ENCODE measurements at places on chromosomes 12 and 14.
A peak's percentile ranks its signal among the peaks of the same experiment; 100 is the strongest.

DNA sequence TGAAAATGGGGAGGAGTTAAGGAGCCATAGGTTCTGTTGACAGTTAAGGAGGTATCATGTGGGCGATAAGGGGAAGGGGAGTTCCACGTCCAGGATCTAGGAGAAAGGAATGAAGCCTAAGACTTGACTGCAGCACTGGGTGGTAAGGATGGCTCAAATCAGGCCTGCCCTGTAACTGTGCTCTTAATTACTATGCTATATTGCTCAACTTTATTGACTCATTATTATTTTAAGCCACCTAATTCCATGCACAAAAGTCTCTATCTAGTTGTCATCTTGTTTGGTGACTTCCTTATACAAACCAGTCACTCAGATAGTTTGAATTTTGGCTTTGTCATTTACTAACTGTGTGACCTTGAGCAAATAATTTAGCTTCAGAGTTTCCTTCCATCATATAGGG is 242.1 kb upstream of the ARHGAP5 start:
- DNase-seq = no peak

DNA sequence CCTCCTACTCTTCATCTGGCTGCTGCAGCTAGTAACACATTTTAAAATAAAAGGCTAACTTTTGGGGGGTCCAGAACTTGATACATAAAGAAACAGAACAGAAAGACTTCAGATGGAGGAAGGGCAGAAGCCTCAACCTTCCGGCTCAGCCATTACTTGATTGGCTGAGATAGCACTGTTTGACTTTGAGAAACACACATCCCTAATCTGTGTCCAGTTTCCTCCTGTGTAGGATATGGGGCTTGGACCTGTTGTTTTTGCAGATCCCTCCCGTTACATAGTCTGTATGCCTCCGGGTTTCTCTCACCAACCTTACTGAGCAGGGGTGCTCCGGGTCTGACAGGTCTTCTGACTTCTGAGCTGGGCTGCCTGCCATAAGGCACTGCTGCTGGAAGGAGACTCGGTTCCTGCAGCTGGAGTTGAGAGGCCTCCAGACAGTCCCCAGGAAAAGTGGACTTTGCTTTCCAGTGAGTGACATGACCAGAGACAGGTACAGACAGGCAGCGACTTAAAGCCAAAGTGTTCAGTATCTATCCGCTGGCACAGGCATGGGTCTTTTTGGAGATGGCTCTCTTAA is 8.3 kb upstream of the ZNF641 start:
- no peak for DNase-seq

GRCh38 chr14:70697701-70698100 is 56.0 kb downstream of the TTC9 start:
- DNase-seq = no peak

DNA sequence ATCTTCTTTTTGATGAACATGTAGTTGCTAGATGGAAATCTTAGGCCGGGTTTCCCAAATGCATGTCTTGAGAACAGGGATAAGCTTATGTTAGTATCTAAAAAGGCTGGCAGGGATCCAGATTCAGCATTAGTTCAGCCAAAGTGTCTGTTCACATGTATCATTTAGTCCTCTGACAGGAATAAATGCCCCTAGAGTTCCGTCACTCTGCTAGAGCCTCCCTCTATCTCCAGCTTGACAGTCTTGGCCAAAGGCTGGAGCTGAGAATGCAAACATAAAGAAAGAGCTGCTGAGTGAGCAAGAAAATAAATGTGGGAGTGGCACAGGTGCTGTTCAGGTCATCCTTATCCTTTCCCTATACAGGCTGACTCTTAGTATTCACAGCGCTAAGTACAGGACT is 13.8 kb upstream of the NELL2 start:
- DNase-seq = no peak

- DNase-seq = no peak
Measured at GRCh38 chr14:102221026-102221425, 81.3 kb downstream of the WDR20 start.

DNA sequence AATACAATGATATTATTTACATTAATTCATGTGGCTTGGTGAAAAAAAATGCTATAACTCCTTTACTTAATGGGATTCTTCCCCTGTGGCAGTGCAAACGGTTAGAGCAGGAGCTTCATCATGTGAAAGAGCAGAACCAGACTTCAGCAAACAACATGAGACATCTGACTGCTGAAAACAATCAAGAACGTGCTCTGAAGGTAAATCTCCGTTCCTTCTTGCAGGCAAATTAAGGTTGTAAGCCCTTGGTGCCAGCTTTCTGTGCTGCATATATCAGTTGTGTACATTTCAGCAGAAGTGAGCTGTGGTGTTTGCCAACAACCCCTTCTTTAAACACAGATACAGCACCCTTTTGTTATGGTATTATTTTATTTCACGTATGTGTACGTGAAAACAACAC is 171.7 kb downstream of the MIPOL1 start:
- DNase-seq = no peak

DNA sequence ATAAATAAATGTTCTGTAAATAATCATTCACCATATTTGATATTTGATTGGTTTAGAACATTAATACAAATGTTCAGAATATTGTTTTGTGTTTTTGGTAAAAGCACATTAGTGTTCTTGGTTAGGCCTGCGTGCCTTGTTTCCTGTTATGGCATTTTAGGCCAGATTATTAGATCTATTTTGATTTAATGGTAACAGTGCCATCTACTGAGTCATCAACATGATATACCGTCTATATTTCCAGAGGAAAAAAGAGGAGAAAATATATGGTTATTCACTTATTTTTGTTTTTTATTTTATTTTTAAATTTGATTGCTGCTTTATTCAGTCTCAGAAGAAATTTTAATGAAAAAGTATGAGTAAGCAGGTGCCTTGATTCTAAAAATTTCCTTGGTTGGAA is 60.3 kb downstream of the GPHN start:
- DNase-seq = no peak

DNA sequence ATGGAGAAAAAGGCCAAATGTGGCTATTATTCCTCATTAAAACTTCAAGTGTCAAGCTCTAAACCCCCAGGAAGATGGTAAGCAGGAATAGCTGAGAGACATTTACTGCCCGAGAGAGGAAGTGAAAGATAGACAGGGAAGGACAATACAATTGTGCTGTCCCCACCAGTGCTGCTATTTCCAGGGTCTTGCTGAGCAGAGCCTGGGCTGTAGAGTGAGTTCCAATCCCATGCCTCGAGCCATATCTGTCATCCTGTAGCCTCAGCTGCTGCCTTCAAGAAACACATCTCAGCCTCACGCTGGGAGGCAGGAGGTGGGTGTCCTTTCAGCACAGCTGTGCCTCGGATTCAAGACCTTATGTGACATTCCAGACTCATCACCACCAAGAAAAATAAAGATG is 114.0 kb downstream of the RPAP3 start:
- DNase-seq = no peak

- DNase-seq = no peak
Measured at GRCh38 chr14:102280376-102280962, 24.5 kb downstream of the MOK start.

GRCh38 chr12:121483949-121484348 is 84.0 kb downstream of the RNF34 start:
- no peak for DNase-seq

GRCh38 chr14:90111895-90112534 is 50.2 kb downstream of the KCNK13 start:
- DNase-seq = no peak

- peak; percentile 79 for DNase-seq
Measured at GRCh38 chr12:106585521-106586277, 2.9 kb downstream of the RFX4 start.

GRCh38 chr12:57309420-57309819 is 58.4 kb upstream of the STAC3 start:
- no peak for DNase-seq

GRCh38 chr12:7207866-7208625 is 18.6 kb downstream of the PEX5 start:
- DNase-seq = no peak

DNA sequence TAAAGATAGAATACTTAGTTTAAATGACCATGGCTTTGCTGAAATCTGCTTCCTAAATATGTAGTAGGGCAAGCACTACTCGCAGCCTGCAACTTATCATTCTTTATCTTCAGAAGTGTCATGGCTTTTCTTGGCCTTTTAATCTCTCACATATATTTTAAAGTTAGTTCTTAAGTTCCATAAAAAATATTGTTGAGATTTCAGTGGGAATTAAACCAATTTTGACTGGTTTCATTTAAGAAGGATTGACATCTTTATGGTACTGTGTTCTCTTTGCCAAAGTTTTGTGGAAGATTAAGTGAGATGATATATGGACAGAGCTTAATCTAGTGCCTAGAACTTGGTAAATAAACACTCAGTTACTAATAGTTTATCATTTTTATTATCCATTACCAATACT is 56.7 kb downstream of the KIAA0586 start:
- DNase-seq = no peak

DNA sequence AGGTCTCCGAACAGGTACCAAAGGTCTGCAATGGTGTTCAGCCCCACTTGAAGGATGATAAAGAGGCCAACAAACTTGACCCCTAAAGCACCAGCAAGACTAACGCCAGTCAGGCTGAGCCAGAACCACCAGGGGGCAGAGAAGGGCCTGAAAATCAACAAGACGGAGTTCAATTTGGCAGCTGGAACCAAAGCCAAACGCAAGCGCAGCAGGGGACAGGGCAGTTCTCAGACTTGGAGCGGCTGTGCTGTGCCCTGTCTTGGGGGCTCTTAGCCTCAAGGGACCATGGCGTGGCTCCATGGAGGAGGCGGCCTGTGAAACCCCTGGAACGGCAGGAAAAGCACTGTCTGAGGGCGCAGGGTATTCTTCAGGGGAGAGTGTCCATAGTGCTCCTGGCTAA is 19.6 kb downstream of the POMT2 start:
- DNase-seq = no peak

DNA sequence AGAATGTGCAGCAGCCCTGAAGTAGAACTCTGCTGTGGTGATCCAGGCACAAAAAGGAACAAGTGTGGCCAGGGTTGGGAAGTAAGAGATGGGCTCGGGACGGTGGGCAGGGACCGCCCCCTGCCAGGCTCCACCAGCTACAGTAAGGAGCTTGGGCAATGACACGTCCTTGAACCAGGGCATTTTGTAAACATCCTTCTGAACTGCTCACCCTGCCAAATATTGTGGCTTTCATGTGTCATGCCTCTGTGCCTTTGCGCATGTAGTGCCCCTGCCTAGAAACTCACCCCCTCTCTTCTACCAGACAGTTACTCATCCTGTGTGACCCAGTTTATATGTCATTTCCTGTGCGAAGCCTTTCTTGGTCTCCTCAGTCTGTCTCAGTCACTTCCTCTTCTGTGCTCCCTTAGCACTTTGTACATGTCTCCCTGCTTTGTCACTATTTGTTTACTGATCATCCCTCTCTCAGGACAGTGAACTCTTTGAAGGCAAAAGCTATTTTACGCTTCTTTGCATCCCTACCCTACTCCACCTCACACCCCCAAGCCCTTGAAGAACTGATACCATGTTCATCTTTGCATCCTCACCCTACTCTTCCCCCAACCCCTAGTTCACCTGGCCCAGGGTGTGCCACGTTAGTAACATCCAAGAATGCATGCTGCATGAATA is 108.9 kb upstream of the PLEKHG7 start:
- peak; percentile 77 for DNase-seq

GRCh38 chr14:21191261-21191808 is 35.5 kb upstream of the OR5AU1 start:
- no peak for DNase-seq

- no peak for DNase-seq
Measured at GRCh38 chr12:78331753-78332152, 501.1 kb downstream of the NAV3 start.

DNA sequence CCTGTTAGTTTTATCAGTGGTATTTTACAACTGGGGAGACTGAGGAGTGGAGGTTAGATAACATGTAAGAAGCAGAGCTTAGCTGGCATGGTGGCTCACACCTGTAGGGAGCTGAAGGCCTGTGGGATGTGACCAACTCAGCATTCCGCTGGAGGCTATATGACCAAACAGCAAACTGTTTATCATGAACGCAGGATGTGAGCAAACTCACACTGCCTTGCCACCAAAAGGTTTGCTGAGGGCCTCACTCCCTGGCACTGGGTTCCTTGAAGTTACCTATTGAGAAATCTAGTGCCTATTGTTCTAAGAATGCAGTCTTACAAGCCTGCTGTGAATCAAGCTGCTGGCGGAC is 23.4 kb downstream of the JKAMP start:
- DNase-seq = no peak

DNA sequence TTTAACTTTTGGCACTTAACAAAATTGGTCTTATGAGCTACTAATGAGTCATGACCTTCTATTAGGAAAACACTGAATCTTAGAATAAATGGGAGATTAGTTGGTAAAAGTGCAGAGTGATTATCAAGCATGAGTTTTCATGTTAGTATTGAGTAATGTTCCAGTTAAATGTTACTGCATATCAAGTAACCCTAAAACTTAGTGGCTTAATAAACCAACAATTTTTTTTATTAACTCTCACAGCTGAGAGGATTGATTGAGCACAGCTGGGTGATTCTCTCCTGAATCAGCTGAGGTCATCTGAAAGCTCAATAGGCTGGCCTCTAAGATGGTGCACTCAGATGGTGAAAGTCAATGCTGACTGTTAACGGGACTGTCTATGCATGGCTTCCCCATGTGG is 248.6 kb downstream of the BCL11B start:
- DNase-seq = no peak

- DNase-seq = no peak
Measured at GRCh38 chr12:15852383-15852782, 29.8 kb upstream of the STRAP start.

GRCh38 chr14:88323086-88323522 is at the start of gene KCNK10:
TSS of gene KCNK10 (minus strand) at chr14:88323269. CDS start at chr14:88322798, 471 bp downstream.
- DNase-seq = no peak

DNA sequence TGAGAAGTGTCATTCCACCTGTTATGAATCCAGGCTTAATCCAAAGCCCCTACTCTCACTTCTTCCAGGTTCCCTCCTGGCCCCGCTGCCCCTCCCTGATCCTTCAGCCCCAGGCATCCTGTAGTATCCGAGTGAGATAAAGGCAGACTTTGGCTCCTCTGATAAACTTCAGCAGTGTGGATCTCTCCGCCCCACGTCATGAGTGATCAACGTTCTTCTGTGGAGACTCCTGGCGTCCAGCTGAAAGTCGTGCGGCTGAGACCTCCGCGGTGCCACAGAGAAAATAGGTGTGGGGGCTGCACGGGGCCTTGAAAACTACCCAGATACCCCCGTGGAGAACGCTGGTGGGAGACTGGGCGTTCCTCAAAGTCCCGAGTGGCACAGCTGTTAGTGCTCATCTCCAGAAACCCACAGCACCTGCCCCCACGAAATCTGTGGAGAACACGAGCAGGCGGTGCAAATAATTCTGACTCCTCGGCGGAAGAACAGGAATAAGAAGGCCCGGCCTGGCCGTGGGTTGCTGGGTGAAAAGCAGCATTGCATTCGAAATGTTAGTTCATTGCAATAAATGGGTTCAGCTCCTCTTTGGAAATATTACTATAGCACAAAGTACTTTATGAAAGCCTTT is 180.0 kb upstream of the RGS6 start:
- no peak for DNase-seq

GRCh38 chr12:49160399-49160798 is 28.5 kb downstream of the TUBA1A start:
- DNase-seq = no peak

DNA sequence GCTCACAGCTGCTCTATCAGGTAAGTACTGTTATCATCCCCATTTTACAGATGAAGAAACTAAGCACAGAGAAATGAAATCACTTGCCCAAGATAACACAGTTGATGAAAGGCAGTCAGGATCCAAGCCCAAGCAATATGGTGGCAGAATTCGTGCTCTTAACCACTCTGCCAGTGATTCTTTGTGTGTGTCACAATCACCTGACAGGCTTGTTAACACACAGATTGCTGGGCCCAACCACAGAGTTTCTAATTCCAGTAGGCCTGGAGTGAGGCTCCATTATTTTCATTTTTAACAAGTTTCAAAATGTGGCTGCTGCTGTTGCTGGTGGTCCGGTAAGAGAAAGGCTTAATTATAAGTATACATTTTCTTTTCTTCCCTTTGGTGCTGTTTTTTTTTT is 134.2 kb downstream of the TGFB3 start:
- no peak for DNase-seq

Data from upper lobe of left lung (tissue), 6 donors.